AG04450 (cell line): ENCODE measurements at places on chromosomes 5 and 9.

DNA sequence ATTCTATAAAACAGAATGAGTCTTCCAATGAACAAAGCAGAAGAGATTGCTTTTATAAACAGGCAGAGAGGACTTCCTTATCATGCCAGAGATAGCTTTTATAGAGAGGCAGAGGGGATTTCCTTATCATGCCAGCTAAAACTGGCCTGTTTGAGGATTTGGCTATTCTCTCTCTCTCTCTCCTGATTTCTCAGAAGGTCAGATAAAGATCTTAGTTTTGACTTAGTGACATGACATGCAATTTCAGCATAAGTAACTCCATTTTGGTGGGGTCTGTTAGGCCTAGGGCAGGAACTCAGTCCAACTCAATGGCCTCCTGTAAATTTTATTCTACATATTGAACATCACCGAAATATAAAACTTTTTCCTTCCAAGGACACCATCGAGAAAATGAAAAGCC is 31.5 kb upstream of the DENND4C start:
- no peak for DNase-seq

- DNase-seq, result no peak
Measured at GRCh38 chr9:130906735-130907416, 10.3 kb upstream of the QRFP start.

DNA sequence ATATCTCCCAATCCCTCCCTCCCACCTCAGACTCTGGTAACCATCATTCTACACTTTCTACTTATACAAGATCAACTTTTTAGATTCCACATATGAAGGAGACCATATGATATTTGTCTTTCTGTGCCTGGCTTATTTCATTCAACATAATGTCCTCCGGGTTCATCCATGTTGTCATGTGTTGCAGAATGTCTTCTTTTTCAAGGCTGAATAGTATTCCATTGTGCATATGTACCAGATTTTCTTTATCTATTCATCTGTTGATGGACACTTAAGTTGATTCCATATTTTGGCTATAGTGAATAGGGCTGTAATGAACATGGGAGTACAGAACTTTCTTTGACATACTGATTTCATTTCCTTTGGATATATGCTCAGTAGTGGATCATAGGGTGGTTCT is 78.9 kb upstream of the MAP1B start:
- DNase-seq, result no peak

DNA sequence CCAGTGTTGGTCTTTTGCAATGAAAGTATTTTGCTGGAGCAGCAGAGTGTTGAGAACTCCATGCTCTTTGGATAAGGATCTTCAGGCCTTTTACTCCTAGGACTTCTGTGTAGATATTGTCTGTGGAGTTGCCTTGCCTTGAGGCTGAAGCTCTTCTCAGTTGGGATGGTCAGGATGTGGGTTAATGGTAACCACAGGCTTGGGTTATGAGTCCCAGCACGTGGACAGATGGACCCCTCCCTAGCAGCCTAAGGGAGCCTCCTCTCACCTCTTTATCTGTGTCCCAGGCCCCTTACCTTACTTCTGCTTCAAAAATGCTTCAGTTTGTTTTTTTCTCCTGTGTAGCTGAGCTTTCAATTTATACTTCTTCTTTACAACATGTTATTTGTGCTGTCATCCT is 109.9 kb downstream of the MEGF10 start:
- DNase-seq, result no peak

DNA sequence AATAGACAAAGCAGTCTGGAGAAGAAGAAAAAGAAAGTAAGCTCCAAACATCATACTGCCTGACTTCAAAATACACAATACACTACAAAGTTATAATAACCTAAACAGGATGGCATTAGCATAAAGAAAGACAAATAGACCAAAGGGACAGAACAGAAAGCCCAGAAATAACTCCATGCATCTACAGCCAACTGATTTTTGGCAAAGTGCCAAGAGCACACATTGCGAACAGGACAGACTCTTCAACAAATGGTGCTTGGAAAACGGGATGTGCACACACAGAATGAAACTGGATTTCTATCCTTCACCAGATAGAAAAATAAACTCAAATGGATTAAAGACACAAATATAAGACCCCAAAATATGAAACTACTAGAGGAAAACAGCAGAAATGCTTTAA is 66.6 kb upstream of the SPATA31E1 start:
- DNase-seq, result no peak

GRCh38 chr5:34743878-34744277 is 87.8 kb downstream of the RAI14 start:
- peak; percentile 76 for DNase-seq

GRCh38 chr5:179606071-179606909 is 17.2 kb downstream of the HNRNPH1 start:
- DNase-seq, result no peak

- no peak for DNase-seq
Measured at GRCh38 chr5:26569929-26570258, 468.5 kb downstream of the CDH9 start.
